Right renal cortex interstitium (tissue), 3 donors: ENCODE measurements at places on chromosomes 5 and 9.
A peak's percentile ranks its signal among the peaks of the same experiment; 100 is the strongest.

- DNase-seq = no peak
Measured at GRCh38 chr5:82793808-82794419, 283.3 kb downstream of the TMEM167A start.

- no peak for DNase-seq
Measured at GRCh38 chr5:77369566-77369965, 122.5 kb downstream of the WDR41 start.

DNA sequence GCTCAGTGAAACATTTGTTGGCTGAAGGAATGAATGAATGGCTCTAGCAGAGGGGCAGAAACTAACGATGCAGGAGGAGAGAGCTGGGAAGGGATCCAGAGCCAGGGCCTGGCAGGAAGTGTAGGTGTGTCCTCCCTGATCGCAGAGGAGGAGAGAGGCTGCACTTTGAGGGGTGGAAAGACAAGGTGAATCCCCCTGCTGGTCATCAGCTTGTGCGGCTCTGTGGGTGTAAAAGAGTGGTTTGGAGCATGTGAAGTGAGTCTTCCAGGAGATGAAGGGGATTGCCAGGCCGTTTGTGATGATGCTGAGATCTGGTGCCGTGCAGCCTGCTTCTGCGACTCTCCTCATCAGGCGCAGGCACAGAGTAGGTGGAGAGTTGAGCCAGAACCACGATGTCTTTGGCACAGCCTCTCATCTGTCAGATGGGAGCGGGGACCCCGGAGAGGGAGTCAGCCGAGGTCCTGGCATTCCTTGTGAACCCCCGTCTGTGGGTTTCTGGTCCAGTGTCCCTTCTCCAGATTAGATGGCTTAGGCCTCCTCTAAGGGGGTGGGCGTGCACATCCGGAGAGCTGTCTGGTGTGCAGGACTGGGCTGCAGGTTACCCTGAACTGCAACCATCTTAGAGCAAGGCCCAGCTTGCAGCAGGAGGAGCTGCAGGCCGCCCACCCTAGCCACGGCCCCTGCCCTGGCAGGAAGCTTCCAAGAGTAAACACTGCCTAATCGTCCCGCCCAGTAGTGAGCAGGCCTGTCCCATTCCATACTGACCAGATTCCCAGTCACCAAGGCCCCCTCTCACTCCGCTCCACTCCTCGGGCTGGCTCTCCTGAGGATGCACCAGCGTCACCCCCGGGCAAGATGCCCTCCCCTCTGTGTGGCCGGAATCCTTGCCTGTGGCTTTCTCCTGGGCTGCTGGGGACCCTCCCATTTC, at the start of gene ADAMTS13:
ADAMTS13 (plus strand) TSS at position 753 of the 928 bp plus-strand sequence; CDS start at position 830, 77 bp downstream.
- no peak for DNase-seq

DNA sequence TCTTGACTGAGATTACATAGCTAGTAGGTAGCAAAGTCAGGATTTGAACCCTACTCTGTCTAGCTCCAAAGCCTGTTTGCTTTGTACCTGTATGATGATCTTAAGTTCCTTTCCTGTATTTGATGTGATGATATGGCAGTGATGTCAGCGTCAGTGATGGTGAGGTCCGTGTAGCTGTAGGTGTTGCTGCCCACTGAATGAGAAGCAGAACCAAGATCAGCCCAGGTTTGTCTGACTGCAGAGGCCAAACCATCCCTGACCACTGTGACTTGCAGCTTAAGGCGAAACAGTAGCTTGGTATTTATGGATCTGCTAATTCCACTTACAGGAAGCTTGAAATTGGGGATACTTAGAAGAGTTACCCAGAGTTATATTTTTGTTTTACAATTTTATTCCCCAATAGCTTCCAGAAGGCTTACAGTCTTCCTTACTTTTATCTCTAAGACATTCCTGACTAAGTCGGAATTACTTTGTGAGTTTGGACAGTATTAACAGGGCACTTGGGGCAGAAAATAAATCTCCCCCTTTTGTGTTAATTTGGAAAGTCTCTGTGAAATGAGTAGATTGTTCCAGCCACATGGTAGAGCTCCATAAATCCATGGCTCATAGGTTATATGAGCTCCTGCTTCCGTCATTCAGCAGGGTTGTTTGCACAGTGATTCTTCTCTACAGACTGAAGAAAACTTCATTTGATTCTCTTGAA, 273.4 kb downstream of the NR3C1 start:
- no peak for DNase-seq

GRCh38 chr5:67265951-67266350, 69.4 kb upstream of the CD180 start:
- DNase-seq = no peak

DNA sequence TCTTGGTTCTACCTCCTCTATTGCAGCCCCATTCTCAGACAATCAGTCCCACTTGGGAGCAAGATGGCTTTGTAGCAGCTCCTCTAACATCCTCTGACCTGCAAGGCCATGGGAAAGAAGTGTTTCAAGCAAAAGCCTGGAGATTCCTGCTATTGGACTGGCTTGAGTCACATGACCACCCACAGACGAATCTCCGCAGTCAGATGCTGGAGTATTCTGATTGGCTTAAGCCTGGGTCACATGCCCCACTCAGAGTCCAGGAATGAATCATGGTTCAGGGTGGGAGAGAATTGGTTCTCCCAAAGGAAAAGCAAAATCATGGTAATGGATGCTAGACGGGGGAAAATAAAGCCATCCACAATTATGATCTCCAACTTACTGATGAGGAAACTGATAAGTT, 22.6 kb upstream of the LMX1B start:
- no peak for DNase-seq

DNA sequence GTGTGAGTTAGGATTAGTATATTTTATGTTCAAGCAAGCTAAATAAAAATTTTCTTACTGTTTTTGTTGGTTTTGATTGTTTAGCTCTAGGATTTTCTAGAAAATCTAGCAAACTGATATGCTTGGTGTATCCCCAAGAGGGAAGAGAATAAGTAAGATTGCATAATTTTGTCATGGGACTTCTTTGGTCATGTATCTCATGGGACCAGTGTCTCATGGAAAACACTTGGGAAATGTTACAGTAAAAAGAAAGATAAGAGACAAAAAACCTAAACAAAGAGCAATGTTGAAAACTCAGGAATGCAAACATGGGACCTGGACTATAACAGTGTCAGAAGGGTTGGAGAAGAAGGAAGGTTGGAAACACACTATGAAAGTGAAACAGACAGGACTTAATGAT, 119.4 kb downstream of the TLR4 start:
- no peak for DNase-seq

DNA sequence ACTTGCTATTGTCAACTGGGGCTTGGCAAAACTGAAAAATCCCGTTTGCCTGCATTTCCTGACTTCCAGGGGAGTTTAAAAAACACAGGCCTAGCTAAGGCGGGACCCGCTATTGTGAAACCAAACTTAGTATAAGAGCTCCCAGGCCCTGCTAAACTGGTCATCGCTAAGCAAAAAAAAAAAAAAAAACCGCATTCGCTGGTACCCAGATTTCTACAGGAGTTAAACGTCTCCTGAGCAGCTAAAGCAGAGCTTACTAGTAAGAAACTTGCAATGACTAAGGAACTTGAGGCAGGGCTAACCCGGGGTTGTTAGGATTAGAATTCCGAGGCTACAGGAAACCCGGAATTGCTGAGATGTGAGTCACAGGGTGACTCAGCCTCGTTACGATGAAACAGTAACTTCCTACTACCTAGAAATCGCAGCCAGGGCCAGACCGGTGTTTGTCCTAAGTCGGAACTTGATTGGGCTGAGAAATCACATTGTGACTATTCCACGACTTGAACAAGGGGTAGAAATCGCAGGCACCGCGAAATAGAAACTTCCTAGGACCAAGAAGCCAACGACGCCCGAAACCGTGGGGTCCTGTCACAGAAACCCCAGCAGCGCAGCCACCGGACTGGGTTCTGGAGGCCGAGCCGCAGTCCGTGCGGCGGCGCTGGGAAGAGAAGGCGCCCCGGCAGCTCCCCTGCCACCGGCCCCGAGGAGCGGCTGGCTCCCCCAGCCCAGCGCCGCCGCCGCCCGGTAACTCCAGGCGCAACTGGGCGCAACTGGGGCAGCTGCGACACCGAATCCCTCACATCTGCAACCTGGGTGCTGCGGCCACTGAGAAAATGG, 89.4 kb downstream of the ANXA2R start:
- DNase-seq = peak; percentile 53

- no peak for DNase-seq
Measured at GRCh38 chr5:77983482-77984199, 207.5 kb upstream of the TBCA start.

GRCh38 chr5:125317536-125317995, 571.1 kb upstream of the ZNF608 start:
- DNase-seq = no peak

- DNase-seq = no peak
Measured at GRCh38 chr9:16039988-16040761, 487.3 kb downstream of the CCDC171 start.

- no peak for DNase-seq
Measured at GRCh38 chr9:131259432-131259898, 16.8 kb downstream of the FAM78A start.
